SHP77 (cell line): ENCODE measurements at places on chromosomes 7 and 10.

DNA sequence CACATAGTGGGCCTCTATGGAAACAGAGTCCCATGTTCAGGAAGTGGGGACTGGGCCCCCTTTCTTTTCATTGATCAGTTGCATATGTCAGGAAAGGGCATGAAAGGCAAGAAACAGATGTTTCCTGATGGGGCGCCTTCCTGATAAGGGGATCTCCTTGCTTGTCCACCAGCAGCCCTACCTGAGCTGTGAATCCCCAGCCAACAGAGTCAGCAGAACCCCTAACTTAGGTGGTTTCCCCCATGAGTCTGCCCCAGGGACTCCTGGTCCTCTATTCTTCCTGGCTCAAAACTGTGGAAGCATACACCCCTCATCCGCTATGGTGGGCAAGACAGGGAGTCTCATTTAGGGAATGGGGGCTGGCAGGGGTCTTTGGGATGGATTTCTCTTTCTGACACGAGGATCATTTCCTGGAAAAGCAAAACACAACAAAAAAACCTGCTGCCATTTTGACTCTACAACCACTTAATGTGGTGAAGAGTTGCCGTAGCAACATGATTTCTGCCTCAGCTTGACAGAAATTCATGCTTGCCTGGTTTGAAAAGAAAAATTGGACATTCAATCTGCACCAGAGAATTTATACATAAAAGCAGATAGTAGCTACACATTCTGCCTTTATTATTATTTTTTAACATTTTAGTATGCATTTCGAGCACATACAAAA, 119.8 kb downstream of the SPAG6 start:
- DNase-seq, result no peak

GRCh38 chr10:98915911-98916310, 319.7 kb downstream of the HPSE2 start:
- no peak for DNase-seq

GRCh38 chr7:91557789-91558404, 293.7 kb downstream of the FZD1 start:
- DNase-seq, result no peak

GRCh38 chr7:70071766-70072165, 473.5 kb downstream of the AUTS2 start:
- no peak for DNase-seq

- peak; percentile 33 for DNase-seq
Measured at GRCh38 chr7:111486472-111487142, 75.7 kb downstream of the IMMP2L start.

DNA sequence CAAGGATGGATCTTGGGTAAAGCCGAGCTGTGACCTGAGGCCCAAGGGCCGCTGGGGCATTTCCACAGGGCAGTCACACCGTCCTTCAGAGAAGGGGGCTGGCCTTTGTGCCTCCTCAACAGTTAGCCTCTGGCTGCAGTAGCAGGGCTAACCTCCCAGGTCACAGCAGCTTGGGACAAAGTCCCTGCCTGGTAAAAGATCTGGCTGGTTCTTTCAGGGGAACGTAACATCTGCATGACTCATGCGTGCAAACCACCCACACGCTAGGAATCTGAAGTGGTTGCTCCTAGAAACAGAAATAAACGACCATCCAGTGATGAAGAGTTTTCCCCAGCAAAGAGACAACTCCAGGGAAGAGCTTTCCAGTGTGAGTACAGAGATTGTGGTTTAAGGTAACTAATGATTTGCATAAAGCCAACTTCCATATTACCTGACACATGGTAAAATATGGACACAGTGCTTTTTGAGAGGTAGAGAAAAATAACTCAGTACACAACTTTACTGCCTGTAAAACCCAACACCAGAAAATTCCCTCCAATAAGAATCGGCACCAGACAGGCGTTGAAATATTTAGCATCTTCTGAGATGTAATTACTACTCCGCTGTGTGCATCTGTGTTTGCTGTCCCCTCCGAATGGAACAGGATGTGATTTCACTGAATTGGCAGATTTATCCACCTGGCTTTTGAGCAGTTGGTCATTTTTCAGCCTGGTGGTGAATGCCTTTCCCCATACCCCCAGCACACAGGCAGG, 84.9 kb upstream of the ADRB1 start:
- peak; percentile 42 for DNase-seq

DNA sequence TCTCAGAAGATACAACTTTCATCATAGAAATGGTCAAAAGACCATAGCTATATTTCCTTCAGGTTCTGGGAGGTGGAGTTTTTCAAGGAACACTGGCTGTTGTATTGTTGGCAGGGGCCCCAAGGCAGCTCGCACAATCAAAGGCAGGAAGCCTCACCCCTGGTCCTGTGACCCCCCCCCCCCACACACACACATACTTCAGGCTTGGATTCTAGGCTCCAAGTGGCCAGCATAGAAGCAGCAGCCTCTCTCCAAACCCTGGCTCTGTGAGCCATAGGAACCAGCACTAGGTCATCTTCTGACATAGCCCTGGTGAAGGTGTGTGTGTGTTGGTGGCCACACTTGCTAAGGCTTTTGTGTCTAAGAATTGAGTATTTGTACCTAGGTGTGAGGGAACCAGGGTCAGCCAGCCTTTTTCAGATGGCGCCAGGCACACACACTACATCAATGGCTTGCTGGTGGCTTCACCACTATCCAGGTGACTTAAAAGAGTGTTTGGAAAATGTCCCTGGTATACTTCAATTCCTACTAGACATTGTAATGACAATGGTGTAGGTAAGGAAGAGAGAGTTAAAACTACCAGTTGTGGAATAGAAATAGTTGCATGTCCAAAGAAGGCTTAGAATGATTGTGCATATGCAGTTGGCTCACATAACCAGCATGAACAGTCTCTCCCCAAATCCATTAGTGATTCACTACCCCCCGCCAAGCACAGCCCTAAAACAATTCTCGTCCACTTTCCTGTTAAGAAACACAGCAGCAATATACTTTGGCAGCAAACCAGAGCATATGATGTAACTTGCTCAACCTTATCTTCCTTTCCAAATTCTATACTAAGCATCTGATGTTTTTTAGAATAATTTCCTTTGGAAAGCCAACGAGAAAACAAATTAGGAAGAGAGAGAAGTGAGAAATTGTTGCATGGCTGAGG, 91.3 kb downstream of the AVL9 start:
- no peak for DNase-seq
